ENCODE measurements at places on chromosomes 16 and 17.

DNA sequence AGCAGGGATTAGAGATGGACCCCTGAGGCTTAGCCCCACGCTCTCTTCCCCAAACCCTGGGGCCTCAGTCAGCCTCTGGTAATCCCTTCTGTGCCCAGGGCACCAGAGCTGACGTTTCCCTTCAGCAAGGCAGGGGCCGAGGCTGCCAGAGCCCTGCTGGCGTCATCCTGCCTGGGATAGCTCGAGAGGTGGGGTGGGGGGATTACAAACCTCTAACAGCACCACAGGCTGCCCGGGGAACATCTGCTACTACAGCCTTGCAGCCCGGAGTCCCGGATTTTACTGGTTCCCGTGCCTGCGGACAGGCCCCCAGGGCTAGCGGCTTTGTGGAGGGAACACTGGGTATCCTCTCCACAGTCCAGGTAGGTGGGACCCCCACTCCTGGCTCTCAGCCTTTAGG is at the start of gene AANAT:
TSS of gene AANAT (plus strand) at position 238 of the 400 bp plus-strand sequence. CDS start 1,144 bp downstream, outside the sequence.
- DNase-seq: no peak

DNA sequence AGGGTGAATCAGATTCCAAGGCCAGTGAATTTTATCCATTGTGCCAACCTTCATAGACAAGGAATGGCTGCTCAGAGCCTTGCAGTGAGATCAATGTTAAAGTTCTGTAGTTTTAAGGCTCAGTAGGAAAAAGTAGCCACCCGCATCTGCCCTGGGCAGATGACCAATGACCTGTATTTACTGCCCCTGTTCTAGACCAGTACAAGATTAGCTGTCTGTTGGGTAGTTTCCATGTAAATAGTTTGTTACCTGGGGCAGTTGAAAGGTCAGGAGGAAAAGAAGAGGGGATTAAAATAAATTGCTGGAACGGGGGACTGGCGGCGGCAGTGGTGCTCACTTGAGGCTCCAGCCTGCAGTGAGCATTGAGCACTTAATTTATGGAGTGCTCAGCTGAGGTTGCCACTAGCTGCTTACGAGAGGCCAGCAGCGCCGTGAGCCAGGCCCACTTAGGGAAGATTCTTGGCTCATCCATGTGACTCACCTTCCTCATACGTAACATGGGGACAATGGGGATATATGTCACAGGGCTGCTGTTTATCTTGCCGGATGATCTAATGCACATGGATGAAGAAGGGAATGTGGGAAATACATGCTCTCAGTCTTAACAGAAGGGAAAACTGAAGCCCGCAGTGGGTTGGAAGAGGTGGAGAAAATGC is 10.7 kb upstream of the NOS2 start:
- peak; percentile 49 for DNase-seq

- no peak for DNase-seq
Measured at GRCh38 chr17:67577429-67578141, 140.2 kb upstream of the NOL11 start.

DNA sequence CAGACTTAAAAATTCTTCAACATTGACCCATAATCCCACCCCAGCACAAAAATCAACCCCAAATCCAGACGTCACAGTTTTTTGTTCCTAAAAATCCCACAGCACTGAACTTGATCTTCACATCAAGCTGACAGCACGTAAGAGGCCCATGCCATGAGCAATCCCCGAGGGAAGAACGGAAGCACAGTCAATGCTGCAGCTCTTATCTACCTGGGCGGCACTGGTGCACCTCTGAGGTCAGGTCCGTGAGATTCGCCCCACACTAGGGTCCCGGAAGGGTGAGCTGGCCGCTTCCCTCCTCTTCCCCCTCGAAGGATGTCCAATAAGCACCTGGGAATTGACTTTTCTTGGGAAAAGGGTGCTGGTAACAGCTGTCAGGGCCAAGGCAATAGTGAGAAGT is 11.3 kb upstream of the ITGAE start:
- DNase-seq: no peak

GRCh38 chr17:80637048-80637781 is 92.6 kb downstream of the RPTOR start:
- no peak for DNase-seq

- DNase-seq: no peak
Measured at GRCh38 chr17:78882540-78883088, 20.4 kb downstream of the CEP295NL start.

GRCh38 chr16:12573730-12574383 is 229.8 kb downstream of the CPPED1 start:
- DNase-seq: peak; percentile 39

- DNase-seq: no peak
Measured at GRCh38 chr17:45861165-45861564, 16.5 kb downstream of the SPPL2C start.

DNA sequence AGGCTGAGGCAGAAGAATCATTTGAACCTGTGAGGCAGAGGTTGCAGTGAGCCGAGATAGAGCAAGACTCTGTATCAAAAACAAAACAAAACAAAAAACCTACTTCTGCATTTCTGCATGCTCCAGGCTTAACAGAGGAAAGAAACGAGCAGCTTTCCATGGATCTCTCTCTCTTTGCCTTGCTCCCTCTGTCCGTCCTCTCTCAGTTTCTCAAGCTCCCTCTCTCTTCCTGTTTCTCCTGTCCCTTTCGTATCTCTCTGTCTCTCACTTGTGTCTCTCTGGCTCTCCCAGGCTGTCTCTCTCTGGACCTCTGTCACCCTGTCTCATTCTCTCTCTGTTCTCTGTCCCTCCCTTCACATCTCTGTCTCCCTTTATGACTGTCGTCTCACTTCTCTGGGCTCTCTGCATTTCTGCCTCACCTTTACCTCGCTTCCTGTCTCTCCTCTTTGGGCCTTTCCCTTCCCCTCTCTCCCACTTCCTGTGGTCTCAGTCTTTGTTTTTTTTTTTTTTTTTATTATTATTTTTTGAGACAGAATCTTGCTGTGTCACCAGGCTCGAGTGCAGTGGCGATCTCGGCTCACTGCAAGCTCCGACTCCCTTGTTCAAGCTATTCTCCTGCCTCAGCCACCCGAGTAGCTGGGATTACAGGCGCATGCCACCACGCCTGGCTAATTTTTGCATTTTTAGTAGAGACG is 4.1 kb upstream of the PITPNA start:
- no peak for DNase-seq

GRCh38 chr17:80414508-80414802 is 512 bp upstream of the ENDOV start:
- no peak for DNase-seq

- no peak for DNase-seq
Measured at GRCh38 chr16:72921106-72921505, 126.8 kb downstream of the ZFHX3 start.
